ENCODE measurements at places on chromosomes 16 and 17.

GRCh38 chr17:64092113-64092512 is 37.8 kb downstream of the ERN1 start:
- no peak for DNase-seq

- no peak for DNase-seq
Measured at GRCh38 chr17:60790205-60790604, 112.6 kb downstream of the BCAS3 start.

GRCh38 chr17:76820039-76820438 is 48.2 kb upstream of the MGAT5B start:
- DNase-seq, result no peak

GRCh38 chr16:83231729-83232128 is 576.0 kb upstream of the HSBP1 start:
- no peak for DNase-seq

DNA sequence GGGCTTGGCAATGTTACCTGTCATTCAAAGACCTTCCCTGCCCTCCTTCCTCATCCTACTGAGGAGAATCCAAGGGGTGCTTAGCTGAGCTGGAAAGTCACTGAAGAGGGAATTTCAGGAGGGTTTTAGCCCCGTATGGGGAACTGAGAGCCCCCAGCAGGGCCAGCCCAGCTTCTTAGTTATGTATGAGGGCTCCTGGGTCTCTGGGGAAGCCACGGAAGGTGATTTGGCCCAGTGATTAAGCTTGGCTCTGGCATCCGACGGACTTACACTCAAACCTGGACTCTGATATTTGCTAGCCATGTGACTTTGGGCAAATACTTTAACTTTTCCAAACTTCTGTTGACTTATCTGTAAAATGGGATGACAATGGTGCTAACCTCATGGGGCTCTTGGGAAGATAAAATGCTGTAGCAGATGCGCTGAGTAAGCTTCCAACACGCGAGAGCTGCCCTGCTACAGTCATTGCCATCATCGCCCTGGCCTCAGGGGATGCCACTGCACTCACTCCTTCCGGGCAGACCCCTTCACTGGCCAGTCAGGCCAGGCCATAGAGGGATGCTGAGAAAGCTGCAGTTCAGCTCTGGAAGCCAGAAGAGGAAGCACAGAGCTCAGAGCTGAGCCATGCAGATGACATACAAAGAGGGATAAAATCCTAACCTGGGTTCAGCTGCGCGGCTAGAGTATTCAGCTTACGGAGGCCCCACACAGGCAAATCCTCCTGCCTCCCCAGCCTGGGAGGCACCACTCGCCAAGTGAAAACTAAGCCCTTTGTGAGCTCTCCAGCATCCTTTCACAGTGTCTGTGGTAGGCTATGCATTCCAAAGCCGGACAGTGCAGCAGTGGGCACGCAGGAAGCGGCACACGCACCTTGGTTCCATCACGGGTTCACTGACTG is 44.9 kb upstream of the PIK3R6 start:
- DNase-seq, result no peak

DNA sequence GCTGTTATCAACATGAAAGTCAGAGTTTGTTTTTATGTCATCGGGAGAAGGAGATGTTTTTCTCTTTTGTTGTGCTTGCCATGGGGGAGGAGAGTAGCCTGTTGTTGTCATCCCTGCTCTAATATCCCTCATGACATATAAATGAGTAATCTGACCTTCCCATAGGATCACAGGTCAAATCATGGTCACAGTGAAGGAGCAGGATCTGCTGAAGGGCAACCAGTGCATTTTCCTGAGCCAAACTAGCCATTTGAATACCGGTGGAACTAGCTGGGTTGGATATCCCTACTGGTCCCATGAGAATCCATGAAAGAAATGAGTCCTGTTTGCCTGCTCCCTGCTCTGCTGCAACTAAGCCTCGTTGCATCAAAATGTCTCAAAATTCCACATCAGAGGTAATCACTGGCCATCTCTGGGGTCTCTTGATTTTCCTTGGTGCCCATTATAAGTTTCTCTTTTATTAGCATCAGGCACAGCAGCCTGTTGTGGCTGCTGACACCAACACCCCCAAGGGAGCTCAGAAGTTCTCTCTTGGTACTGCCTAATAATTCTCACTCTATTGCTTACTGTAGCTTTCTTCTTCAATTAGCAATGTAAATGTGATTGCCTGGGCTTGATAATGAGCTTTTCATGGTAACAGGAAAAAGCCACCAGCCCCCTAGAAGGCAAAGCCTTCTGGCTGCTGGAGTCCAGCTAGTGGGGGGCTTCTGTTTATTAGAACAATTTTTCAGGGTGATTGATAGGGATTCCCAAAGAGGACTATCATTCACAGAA is 211.4 kb upstream of the ERCC4 start:
- DNase-seq, result no peak

GRCh38 chr17:32976605-32977004 is 15.0 kb upstream of the SPACA3 start:
- no peak for DNase-seq

DNA sequence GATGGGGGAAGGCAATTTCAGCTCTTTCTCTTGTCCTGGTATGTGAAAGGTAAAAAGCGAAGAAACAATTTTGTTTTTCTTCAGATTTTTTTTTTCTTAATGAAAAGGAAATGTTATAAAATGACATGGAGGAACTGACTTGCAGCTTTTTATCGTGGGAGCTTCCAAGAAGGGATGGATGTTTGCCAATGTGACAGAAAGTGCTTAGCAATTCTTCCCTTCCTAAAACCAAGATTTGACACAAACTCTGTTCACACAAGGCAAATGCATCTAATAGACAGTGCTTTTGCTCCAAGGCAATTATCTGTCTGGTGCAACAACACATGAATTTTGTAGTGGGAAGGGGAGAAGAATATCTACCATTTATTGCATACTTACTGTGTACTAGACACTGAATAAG is 988.5 kb downstream of the CDH11 start:
- DNase-seq, result no peak

- no peak for DNase-seq
Measured at GRCh38 chr16:77971306-77972061, 50.9 kb upstream of the CLEC3A start.

- DNase-seq, result no peak
Measured at GRCh38 chr16:3879258-3879886, 1.1 kb downstream of the CREBBP start.

- no peak for DNase-seq
Measured at GRCh38 chr17:50963139-50963538, 97.0 kb upstream of the TOB1 start.

DNA sequence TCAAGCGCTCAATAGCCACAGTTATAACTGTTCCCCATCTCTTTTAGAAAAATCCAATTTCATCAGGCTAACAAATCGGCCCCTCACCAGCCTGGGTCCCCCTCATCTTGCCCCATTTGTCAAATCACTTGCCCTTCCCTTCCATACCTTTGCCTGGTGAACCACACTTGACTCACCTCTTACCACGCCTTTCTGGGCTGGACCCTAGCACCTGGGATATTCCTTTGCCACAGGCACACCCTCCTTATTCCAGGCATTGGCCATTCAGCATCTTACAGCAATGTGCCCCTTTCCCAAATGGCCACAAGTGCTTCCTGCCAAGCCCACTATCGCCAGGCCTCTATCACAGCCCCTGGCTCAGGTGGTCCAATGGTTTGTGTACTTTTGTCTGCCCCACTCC is 14.9 kb downstream of the CMTM4 start:
- no peak for DNase-seq

GRCh38 chr17:42522798-42523278 is 13.2 kb upstream of the NAGLU start:
- no peak for DNase-seq

- DNase-seq, result no peak
Measured at GRCh38 chr16:54239456-54239855, 47.1 kb downstream of the IRX3 start.

GRCh38 chr16:75096656-75097055 is 19.9 kb downstream of the LDHD start:
- no peak for DNase-seq

DNA sequence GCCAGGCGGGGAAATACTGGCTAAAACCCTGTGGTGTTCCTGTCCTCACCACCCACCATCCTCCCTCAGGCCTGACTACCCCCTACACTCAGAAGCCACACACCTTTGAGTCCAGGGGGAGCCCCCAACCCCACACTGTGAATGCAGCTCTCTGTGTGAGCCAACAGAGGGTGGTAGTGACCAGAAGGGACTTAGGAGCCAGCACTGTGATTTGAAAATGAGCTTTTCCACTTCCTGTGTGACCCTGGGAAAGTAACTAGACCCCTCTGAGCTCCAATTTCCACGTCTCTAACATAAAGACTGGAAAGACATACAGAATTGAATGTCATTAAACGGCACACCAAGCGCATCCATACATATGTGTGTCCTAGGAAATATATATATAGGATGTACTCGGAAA is 58.7 kb downstream of the SDK2 start:
- no peak for DNase-seq

GRCh38 chr17:45225051-45225700 is 3.5 kb downstream of the FMNL1 start:
- no peak for DNase-seq

DNA sequence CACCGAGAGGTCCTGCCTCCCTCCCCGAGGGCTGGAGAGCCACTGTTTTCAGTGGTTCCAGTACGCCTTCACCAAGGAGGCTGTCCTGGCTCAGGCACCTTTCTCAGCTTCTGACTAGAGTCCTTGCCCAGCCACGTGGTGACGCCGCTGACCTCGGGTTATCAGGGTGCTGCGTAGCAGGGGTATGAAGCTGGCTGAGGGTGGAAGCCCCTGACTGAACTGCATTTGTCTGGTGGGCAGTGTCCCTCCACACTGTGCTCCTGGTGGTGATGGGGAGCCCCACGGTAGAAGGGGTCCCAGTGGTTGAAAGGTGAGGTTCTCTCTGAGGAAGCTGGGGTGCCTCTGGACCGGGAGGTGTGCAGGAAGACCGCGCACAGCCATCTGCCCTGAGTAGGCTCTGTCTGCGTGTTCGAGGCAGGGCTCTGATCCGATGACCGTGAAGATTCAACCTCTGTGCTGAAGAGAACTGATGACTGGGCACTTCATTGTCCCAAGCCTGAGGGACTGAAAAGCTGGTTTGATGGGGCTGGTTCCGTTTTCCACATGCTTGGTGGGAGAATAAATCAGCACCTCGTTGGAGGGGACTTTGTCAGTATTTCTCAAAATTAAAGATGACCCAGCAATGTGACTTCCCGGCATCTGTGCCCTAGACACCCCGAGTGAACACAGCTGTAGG is 2.5 kb downstream of the ACSF3 start:
- no peak for DNase-seq

- no peak for DNase-seq
Measured at GRCh38 chr17:57033296-57033695, 51.8 kb upstream of the AKAP1 start.

DNA sequence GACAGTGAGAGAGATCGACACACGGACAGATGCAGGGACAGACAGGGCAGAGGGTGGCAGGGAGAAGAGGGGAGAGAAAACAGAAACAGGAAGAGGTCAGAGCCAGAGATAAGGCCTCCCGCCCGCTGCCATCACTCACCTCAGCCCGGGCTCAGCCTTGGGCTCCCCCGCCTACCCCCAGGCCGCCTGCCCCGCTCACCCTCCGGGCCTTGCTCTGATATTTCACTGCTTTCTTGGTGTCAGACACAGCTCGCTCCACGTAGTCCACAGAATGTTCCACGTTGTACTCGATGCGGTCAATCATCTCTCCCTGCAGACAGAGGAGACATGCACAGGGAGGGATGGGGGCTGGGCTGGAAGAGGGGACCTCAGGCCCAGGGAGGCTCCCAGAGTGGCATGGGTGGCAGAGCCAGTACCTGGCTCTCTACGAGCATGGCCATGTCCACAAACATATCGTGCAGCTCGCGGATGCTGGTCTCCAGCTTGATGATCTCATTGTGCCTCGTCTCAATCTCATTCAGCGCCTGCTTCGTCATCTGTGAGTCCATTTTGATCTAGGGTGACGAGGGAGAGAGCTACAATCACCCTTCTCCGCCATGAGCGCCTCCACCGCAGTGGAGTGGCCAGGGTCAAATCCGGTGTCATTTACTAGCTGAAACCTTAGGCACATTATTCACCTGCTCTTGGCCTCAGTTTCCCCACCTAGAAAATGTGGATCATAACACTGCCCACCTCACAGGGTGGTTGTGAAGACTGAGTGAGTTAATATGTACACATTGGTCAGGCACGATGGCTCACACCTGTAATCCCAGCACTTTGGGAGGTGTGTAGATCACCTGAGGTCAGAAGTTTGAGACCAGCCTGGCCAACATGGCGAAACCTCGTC is 8.2 kb downstream of the HSD3B7 start:
- DNase-seq, result no peak

- no peak for DNase-seq
Measured at GRCh38 chr16:78689536-78689935, 590.1 kb downstream of the WWOX start.

DNA sequence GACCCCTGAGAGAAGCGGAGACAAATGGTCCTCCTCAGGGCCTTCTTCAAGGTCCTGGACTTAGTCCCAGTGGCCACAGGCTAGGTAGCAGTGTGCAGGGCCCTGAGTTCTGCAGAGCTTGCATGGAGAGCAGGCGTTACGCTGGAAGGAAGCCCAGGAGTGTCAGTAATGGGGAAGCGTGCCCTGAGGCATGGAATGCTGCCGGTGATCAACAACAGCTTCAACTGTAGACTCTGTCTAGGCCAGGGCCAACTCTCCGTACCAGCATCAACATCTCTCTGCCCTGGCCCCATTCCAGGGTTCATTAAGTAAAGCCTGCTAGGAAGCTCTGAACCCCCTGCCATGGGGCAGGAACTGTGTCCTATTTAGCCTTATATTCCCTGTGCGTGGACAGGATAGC is 568 bp upstream of the TNK1 start:
- DNase-seq, result no peak

DNA sequence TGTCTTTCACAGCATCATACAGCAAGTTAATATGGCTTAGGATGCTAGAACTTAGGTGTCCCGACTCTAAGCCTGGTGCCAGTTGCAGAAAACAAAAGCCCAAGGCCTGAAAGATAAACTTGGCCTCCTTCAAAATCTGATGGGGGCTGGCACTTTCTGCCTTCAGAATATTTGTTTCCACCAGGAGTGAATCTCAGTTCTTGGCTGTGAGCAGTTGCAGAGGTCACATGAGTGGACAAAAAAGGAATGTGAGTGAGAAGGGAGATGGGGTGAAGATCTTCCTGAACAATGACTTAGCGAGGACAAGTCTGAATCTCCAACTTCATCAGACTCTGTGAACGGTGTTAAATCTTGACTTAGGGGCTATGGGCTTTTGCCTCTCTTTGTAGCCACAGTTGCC is 46.6 kb downstream of the HOXB1 start:
- DNase-seq, result no peak

DNA sequence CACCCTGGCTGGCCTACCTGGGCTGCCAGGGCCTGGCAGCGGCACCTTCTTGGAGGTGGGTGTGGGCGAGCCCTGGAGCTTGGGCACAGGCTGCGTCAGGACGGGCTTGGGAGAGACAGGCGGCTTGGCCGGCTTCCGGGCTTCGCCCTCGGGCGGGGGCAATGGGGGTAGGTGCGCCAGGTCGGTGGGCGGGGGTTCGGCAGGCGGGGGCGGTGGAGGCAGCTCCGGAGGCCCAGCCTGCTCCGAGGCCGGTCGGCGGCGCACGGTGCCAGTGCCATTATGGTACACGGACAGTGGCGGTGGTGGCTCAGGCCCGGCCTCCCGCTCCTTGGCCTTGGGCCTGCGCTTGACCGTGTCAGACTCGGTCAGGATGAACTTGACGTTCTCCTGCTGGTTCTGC is 16.8 kb downstream of the CASKIN1 start:
- no peak for DNase-seq

Measured in amniotic stem cell (primary cell).